Activated T-helper 2 cell treated with anti-CD3 and anti-CD28 coated beads, Interferon-gamma antibody, Interleukin-2, Interleukin-4, amounts not matched to agents 10 μg/mL and 5 μg/mL and 100 μg/mL, durations not matched to agents 14 hours and 24 hours and 36 hours (primary cell): ENCODE measurements at places on chromosomes 6 and 20. TPM values are rescaled to one million over a fixed set of nuclear protein-coding genes. Genes with fewer than 3 reads are reported as not detected.

Gene SYTL3
- 232 and 242 TPM in 2 replicates for total RNA-seq

DNA sequence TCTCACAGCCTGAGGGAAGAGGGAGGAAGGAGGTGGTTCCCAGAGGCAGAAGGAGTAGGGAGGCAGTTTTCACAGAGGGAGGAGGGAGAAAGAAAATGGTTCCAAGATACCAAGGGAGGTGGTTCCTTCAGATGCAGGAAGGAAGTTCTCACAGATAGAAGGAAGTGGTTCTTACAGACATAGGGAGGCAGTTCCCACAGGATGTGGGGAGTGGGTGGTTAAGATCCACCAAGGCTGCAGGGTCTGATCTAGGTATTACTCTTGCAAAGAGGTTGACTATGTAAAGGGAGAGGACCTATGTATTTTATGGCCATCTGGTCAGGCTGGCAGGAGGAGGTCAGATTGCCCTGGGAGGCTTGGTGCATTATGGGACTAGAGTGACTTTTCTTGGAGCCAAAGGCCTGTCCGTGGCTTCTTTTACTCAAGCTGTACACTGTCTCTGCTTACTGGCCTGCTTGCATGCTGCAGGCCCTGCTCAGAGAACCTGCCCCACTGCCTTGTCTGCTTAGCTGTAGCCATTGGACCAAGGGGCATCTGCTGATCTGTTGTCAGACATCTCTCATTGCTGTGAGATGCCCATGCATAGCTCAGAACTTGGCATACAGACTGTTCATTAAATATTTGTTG lies 283.7 kb downstream of the DHX35 start:
- DNase-seq: no peak

GRCh38 chr6:142325111-142325510 lies 23.3 kb downstream of the ADGRG6 start:
- no peak for DNase-seq

- DNase-seq: no peak
Measured at GRCh38 chr6:163573503-163574179, 159.1 kb downstream of the QKI start.

Gene RFX6
- total RNA-seq: not detected in 2 replicates
